ENCODE measurements at places on chromosomes 1 and 21. TPM values are rescaled to one million over a fixed set of nuclear protein-coding genes. Genes with fewer than 3 reads are reported as not detected.

The THEM5 gene
- total RNA-seq: 0.99 TPM

The TLCD4 gene
- 0.14 TPM for total RNA-seq

The ISG20L2 gene
- 37.9 TPM for total RNA-seq

The IL20 gene
- total RNA-seq: not detected

The MROH9 gene
- total RNA-seq: not detected

The NUP210L gene
- not detected for total RNA-seq

The HAO2 gene
- not detected for total RNA-seq

The MASP2 gene
- not detected for total RNA-seq

The CD5L gene
- not detected for total RNA-seq

The AHDC1 gene
- 24.5 TPM for total RNA-seq

The OR2T33 gene
- not detected for total RNA-seq

The KRTAP21-3 gene
- total RNA-seq: not detected

The RBP7 gene
- not detected for total RNA-seq
